Hepatic stellate cell (primary cell): ENCODE measurements at places on chromosomes 7 and 10.

DNA sequence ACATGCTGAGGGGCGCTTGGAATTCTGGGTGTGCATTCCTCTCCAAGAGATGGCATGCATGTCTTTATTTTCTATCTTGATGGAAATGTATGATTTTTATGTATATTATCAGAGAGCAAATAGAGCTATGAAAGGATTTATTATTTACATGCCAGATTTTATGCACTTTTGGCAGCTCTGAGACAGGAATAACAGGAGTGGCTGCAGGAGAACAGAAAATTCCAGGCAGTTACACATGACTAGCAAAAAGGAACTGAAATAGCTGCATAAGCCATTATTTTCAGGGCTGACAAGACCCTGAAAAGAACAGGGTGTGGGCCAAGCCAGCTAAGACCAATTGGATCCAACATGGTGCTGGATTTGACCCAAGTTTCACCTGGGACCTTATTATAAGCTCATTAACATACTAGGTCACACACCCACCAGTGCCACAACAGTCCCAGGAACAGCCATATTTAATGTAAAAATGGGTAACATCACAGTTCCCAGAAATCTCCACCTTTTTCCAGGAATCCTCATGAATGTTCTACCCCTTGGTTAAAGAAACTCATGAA, 43.2 kb upstream of the ACSL5 start:
- DNase-seq = no peak

DNA sequence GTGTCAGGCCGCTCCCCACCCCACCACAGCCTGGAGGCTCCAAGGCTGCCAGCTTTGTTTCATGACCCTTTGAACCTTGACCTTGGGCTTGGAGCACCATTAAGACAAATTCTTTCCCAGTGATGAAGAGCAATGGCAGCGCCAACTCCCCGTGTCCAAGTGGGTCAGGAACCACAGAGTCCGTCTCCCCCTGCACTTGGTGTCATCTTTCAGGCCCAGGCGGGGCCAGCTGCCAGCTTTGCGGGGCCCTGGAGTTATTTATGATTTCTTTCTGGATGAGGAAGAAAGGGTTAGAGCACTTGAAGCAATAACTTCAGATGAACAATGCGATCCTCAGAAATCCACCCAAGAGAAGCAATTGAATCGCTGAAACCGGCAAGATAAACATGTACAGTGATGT, 110.8 kb downstream of the MYL10 start:
- DNase-seq = no peak

GRCh38 chr10:48771234-48771633, 86.6 kb downstream of the WDFY4 start:
- DNase-seq = no peak

GRCh38 chr7:79719216-79719615, 265.7 kb upstream of the MAGI2 start:
- DNase-seq = no peak

DNA sequence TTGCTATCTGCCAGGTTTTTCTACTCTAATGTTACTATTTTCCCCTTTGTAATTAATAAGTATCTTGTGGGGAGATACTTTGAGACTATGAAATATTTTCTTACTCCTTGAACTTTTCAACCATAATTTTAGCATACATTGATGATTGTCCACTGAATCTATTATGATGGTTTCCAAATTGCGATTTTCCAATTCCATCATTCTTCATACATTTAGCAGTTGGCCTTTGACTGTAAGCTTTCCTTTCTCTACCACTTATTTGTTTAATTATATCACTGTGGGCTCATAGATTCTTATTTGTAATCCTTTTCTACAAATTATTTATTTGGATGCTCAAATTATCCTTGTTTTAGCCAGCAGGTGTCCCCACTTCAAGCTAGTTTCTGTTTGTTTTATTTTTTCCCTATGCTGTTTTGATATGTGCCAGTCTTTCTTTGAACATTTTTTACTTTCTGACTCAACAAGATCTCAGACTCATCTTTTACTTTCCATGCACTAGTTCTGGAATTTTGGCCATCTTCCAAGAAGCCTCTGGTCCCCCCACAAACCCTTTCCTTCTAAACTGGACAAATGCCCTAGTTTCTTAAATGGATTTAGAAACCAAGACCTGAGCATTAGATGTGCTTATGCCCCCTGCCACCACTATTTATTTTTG, 11.4 kb upstream of the MRPS16 start:
- no peak for DNase-seq

- no peak for DNase-seq
These were observed 261.0 kb downstream of the STK31 start for GRCh38 chr7:23971031-23971430.

DNA sequence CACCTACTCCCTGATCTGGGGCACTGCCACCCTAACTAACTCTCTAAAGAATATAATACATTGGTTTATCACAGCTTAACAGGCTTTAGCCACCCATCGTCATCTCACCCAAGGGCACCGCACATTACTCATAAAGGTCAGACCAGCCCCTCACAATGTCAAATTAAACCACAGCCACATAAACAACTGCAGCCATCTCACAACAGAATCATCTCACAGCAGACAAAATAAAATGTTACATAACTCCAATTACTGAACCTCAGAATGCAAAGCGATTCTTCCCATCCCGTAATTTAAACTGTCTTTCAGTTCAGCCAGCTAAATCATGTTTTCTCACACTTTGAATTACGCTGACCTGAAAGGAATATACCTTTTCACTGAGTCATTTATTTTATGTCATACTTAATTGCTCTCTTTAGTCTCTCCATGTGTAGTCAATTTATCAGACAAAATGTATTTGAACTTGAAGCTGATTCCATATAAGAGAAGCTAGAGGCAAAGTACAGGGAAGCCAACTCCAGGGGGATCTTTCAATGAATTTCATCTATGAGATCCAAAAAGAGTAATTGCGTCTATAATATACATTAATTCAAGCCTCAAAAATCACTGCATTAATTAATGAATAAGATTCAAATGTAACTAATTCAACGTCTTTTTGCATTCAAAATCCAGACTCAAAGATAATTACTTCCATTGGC, 96.9 kb upstream of the NEBL start:
- no peak for DNase-seq

- no peak for DNase-seq
These were observed 51.0 kb upstream of the OSBPL3 start for GRCh38 chr7:25031007-25031406.

DNA sequence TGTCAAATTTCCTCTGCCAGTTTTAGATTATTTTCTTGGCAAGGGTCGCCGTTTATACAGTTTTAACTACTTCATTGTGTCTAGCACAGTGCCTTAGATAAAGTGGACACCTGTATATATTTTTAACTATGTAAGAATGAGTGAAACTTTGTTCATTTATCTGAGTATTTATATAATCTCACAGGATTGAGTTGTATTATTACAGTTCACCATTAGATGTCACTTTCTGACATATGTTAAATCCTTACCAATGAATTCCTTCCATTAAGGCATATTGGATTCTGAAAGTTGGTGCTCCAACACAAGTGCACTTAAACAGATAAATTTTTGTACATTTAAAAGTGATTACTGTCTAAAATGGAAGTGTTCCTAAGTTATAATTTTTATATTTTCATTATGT, 43.0 kb downstream of the ZMYND11 start:
- no peak for DNase-seq
